ENCODE measurements at places on chromosomes 6 and 20. TPM values are rescaled to one million over a fixed set of nuclear protein-coding genes. Genes with fewer than 3 reads are reported as not detected.

Gene PRSS35
- total RNA-seq = 1.3 TPM

Gene PNPLA1
- total RNA-seq = not detected

Gene DXO
- 12.6 TPM for total RNA-seq

Gene NKX2-2
- total RNA-seq = 0.82 TPM

Gene ABHD16B
- not detected for total RNA-seq

Gene C6orf136
- 15.1 TPM for total RNA-seq

Gene TP53TG5
- total RNA-seq = not detected

- DNase-seq = no peak
Measured at GRCh38 chr6:103036846-103037245, 1643.3 kb downstream of the GRIK2 start.

GRCh38 chr6:145632971-145633370, 102.3 kb downstream of the EPM2A start:
- DNase-seq = no peak

DNA sequence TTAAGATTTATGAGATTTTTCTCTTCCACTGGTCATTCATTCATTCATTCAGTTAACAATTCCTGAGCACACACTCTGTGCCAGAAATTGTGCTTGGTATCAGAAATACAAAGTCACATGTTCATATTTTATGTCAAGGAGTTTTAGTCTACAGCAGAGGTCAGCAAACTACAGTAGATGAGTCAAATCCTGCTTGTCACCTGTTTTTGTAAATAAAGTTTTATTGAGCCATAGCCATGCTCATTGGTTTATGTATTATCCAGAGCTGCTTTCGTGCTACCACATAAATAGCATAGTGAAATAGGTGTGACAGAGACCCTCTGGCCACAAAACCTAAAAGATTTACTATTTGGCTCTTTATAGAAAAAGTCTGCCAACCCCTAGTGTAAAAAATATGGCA, 46.8 kb downstream of the THEMIS start:
- no peak for DNase-seq

GRCh38 chr20:9397928-9398327, 116.5 kb upstream of the LAMP5 start:
- no peak for DNase-seq

GRCh38 chr6:39224523-39225182, 4.6 kb downstream of the KCNK5 start:
- no peak for DNase-seq

DNA sequence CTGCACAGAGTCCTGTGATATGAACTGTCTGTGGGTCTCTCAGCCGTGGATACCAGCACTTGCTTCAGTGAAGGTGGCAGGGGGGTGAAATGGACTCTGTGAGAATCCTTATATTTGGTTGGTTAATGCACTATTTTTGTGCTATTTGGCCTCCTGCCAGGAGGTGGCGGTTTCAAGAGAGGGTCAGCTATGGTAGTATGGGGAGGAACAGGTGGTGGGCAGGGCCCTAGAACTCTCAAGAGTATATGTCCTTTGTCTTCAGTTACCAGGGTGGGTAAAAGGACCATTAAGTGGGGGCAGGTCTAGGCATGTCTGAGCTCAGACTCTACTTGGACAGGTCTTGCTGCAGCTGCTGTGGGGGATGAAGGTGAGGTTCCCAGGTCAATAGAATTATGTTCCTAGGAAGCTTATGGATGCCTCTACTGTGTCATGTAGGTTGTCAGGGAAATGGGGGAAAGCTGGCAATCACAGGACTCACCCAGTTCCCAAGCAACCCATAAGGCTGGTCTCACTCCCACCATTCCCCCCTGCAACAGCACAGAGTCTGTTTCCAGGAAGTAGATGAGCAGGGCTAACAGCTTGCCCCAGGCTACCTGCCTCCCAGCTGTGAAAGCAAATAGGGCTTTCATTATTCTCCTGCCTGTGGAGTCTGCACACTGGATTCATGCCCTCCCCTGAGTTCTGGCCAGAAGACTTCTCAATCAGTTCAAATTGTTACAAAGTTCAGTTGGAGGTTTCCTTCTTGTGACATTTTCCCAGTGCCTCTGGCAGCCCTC, 56.8 kb upstream of the PHIP start:
- no peak for DNase-seq

DNA sequence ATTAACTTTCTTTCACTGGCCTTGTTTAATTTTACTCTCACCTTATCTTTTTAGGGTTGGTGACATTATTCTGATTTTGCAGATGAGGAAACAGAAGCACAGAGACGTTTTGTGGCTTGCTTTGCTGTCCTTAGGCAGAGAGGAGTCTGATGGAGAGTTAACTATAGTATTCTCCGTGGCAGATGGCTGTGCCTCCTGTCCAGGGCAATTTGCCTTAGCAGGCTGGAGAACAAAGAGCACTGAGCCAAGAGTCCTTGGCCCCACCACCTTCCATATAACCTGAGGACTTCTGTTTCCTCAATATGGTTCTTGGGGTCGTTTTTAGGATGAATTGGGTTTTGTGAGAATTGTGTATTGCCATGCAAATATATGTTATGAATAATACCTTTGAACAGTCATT, 71.4 kb upstream of the BACH2 start:
- no peak for DNase-seq

DNA sequence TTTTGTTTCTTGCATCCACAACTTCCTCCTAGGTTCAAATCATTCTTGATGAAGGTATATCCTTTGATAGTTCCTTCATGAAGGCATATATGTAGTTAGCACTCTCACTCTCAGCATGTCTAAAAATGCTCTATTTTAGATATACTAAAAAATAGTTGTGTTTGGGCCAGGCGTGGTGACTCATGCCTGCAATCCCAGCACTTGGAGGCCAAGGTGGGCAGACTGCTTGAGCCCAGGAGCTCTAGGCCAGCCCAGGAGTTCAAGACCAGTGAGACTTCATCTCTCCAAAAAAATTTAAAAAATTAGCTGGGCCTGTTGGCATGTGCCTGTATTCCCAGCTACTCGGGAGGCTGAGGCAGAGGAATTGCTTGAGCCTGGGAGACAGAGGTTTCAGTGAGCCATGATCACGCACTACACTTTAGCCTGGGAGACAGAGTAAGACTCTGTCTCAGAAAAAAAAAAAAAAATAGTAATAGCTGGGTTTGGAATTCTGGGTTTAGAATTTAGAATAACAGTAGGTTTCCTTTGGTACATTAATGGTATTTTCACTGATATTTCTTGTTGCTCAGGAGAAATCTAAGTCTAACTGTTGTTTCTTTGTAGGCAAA, 7.0 kb downstream of the SERAC1 start:
- DNase-seq = no peak

DNA sequence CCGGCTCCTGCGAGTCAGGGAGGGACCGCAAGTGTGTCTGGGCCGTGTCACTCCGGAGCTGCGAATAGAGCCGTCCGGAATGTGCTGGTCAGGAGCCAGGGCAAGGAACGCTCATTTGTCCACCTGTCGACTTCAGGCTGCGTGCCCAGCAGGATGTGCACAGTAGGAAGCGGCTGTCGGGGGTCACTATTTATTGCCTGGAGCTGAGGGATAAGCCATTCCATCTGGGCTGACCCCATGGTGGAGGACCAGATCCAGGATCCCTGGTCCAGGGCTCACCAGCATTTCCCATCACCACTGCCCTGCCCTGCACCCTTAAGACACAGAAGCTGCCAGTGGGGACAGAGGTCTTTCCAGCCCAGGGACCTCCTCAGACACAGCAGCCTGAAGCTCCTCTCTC, 14.7 kb downstream of the NTSR1 start:
- DNase-seq = no peak

DNA sequence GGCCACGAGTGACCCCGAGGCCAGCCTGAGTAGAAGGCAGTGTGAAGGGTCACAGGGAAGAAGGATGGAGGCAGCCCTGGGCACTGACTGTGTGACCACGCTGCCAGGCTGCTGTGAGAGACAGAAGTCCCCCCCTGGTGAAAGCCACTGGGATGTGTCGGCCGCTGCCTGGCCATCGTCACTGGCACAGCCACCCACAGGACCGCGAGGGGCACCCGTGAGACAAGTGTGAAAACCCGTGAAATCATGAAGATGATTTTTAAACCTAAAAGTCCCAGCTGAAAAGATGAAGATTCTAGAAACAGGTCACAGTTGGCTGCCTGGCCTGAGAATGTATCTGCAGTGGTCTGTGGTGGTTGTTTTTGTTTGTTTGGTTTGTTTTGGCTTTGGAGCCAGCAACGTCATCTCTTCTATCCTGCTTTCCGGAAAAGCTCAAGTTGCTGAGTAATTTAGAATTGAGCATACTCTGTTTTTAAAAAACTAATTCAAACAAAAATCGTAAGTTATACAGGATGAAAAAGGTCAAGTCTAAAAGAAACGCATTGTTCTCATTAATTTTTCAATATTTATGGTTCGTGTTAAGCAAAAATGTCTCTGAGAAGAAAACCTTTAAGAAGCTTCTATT, 94.7 kb downstream of the HUS1B start:
- DNase-seq = no peak

GRCh38 chr20:60104993-60105803, 147.0 kb downstream of the CDH26 start:
- DNase-seq = no peak

GRCh38 chr6:5333658-5334057, 72.3 kb downstream of the FARS2 start:
- no peak for DNase-seq

- no peak for DNase-seq
Measured at GRCh38 chr20:45866454-45866853, 9.0 kb downstream of the ZSWIM3 start.
